IMR-90 (cell line): ENCODE measurements at places on chromosomes 5 and 9. TPM values are rescaled to one million over a fixed set of nuclear protein-coding genes. Genes with fewer than 3 reads are reported as not detected.
A peak's percentile ranks its signal among the peaks of the same experiment; 100 is the strongest.

- no peak for DNase-seq
Measured at GRCh38 chr5:137287569-137287968, 211.6 kb downstream of the SPOCK1 start.

DNA sequence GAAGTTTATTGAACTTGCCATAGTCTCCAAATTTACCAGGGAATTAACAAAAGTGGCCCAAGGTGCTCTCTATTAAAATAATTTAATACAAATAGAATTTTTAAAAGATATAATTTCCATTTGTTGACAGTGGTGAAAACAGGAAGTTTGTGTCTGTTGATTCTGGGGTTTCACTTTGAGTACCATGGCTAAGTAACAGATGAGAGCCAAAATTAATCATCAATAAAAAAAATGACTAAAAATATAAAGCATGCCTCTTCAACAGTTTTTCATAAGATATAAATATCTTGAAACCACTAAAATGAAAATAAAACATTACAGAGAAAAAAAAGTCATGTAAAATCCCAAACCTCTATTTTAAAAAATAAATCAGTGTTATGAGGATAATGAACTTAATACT, 49.8 kb downstream of the SGCD start:
- no peak for DNase-seq

GRCh38 chr9:83013867-83014605, 48.9 kb downstream of the RASEF start:
- DNase-seq: peak; percentile 90

DNA sequence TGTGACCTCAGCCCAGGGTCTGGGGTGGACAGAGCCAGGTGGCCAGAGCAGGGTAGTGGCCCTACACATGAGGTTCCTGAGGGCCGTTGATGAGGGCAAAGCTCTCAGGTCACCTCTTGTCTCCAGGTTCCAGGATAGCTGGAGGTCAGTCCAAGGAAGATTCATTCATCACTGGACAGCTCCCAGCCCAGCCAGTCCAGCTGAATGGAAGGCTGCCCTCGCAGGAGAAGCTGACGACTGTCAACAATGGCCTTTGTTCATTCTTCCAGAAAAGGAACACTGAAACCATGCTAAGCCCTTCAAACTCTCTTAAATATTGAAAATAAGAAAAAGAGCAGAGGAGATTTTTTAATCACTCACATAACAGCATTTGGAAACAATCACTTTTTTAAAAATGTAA, 169.7 kb upstream of the TBCA start:
- DNase-seq: no peak

DNA sequence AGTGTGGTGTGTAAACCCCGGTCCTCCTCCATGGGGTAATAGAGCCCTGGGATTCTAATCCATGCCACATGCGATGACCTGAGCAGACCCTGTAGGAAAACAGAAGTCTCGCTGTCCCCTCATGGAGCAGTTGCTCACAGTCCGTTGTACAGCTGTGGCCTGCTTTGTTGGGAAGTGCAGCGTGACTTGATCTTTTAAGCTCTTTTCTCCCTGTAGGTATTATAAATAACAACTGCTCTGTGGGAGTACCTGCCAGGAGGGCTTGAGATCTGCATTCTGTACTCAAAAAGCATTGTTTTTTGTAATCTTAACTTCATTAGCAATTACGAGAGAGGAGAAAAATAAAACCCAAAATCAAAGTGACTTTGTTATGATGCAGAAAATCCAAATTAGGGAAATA, 17.3 kb downstream of the MEGF10 start:
- no peak for DNase-seq

Gene RIMOC1
- 7.1 and 9.0 TPM in 2 replicates for polyA plus RNA-seq

DNA sequence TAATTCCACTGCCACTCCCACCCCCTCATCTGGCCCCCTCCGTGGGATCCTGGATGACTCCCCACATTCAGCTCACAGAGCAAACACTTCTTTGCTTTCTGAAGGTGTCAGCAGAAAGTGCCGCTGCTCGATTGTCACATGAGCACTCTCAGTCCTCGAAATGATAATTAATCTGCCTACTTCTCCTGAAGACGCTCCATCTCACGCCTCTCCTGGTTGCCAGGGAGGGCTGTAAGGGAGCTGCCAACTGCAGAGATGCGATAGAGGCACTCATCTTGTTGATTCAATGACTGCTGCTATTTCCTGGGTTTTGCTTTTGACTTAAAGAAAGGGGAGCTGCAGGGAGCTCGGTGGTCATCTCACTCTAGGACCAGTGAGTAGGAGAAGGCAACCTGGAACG, 206.5 kb downstream of the DAB2IP start:
- no peak for DNase-seq

- no peak for DNase-seq
Measured at GRCh38 chr9:133257465-133257956, 17.5 kb downstream of the ABO start.

GRCh38 chr9:113267911-113268566, 7.3 kb downstream of the CDC26 start:
- no peak for DNase-seq
